ENCODE measurements at places on chromosomes 6 and 20.

DNA sequence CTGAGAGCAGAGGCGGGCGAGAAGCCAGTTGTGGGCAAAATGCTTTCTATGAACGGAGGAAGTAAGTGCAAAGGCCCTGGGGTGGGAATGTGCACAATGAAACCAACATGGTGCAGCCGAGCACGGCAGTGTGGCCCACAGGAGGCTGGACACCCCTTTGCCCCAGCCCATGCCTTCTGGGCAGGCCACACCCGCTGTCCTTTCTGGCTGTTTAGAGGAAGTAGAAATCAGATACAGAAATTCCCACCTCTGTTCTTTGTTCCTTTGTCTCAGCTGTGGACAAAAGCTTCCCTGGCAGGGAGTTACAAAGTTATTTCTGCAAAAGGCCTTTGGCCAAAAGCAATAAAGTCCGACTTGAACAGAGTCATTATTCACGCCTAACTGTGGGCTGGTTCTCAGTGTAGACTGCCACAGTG, 11.9 kb downstream of the SULF2 start:
- no peak for DNase-seq

- DNase-seq: no peak
These were observed 7.3 kb downstream of the STK38 start for GRCh38 chr6:36539814-36540568.

DNA sequence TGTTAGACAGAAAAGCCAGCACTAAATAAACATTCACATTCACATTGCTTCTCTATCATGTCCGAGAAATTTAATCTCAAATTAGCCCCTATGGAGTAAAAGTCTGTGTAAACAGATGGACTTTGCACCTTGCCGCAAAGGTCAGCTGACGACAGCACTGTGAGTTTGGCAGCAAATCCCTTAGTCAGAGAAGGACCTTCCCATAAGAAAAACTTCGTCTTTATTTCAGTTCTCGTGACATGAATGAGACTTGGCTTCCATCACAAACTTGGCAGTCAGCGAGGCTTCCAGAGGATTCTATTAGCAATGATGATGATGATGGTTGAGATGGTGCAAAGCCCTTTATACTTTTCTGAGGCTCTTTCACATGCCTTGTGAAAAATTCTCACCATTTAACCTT, 133.7 kb upstream of the IFNGR1 start:
- DNase-seq: no peak

DNA sequence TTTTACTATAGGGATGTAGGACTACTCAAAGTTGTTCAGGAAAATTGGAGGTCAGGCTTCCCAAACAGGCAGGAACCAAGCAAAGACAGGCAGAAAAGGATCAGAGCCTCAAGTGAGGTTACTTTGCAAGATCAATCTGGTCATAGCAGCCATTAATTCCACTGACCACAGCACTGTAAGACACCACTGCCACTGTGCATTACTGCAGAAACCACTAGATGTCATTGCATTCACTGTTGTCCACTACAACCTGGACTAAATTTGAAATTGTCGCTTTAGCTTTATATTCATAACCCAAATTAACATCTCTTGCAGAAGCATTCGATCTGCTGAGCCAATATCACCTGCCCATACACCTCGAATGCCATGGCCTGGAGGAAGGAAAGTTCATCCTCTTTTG, 126.9 kb upstream of the UFL1 start:
- DNase-seq: no peak

- DNase-seq: no peak
These were observed 113.8 kb downstream of the ARMC2 start for GRCh38 chr6:108961985-108962384.

DNA sequence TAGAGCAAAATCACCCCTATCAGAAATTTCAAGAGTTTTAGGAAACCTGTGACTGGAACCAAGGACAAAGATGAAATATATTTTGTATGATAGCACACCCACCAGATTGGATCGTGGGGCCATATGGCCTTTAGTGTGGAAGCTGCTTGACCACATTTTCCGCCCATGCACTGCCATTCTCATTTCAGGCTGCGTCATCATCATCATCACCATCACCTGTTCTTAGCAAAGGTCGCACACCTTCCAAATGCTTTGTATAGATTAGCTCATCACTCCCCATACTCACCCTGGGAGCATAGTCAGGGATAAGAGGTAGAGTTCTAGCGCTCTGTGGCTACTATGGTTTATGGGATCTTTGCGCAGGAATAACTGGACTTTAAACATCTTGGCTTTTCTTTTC, 185.7 kb downstream of the MTHFD1L start:
- no peak for DNase-seq

GRCh38 chr6:15501826-15502445, 160.9 kb downstream of the DTNBP1 start:
- no peak for DNase-seq

DNA sequence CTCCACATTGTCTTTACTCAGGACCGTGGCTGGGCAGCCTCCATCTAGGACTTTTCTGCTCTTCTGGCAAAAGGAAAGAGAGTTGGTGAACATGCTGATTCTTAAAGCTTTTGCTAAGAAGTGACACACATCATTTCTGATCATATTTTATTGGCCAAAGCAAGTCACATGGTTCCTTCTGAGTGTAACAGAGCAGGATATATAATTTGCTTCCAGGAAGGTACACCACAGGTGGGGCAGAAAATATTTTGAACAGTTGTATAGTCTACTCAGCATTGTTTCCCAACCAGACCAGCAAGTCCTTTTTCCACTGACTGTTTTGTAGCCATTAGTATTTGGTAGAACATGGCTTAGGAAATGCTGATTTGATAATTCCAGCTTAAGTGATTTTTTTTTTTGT, 73.5 kb downstream of the AKAP7 start:
- no peak for DNase-seq

- DNase-seq: no peak
These were observed 30.2 kb upstream of the MAN1A1 start for GRCh38 chr6:119379809-119380208.

DNA sequence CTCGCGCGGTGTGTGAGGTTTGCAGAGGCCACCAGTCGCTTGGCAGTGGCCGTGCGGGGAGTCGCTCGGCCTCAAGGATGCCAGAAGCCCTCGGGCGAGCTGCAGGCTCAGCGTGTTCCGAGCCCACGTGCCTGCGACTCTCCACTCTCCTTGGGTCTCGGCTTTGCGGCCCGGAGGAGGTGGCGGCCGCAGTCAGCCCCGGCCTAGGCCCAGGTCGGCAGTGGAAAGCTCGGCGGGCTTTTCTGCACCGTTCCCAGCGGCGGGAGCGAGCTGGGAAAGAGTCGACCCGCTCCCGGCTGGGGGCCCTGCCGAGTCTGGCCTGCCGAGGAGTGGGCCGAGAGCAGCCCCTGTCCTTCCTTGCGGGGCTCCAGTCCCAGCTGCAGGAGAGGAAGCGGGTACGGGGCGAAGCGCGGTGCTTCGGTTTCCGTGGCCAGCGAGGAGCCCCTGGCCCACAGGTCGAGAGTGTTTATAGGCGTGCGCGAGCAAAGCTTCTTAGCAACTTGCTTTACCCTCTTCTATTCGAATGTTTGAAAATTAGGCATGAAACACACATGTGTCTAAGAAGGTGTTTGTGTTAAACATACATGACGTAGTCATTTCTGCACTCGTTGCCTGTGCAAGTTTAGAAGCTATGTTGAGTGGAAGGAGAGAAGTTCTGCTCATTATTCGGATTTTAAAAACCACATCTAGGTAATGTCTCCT, 5.6 kb downstream of the FOXC1 start:
- no peak for DNase-seq

- DNase-seq: no peak
These were observed 133.5 kb downstream of the PLCB1 start for GRCh38 chr20:8265588-8265987.

DNA sequence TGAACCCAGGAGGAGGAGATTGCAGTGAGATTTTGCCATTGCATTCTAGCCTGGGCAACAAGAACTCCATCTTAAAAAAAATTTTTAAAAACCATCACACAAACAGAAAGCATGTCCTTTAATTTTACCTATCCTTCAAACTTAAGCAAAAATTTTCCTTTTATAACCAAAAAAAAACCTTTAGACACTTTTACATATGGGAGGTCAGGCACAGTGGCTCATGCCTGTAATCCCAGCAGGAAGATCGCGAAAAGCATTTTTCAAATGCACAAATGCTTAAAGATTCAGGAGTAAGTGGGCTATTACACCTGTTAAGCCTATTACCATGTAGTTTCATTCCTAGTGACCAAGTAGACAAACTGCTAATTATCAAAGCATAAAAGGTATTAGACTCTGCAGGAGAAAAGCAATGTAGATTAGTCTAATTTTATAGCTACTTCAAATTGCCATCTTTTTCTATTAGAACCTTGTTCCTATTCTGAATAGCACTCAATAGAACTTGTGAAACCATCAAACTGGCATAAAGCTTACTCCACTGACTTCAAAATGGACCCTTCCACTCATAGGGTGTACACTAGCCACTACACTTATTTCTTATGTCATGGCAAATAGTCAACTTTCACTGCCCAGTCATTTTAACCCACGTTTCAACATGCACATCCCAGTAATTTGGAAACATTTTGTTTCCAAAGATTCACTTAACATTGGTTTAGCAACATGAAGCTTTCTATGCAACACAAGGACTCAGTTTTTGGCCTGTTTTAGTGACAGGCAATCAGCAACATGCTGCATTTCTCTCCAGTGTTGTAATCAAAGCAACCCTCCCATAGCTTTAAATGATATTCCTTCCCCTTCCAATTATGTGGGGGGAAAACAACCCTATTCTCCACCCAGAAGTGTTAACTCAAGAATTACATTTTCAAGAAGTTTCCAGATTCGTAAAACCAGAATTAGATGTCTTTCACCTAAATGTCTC, 4.0 kb downstream of the EEF1A1 start:
- no peak for DNase-seq

- no peak for DNase-seq
These were observed 204.8 kb downstream of the THBS2 start for GRCh38 chr6:169048865-169049205.

- DNase-seq: no peak
These were observed 14.2 kb downstream of the ITCH start for GRCh38 chr20:34377072-34377847.

DNA sequence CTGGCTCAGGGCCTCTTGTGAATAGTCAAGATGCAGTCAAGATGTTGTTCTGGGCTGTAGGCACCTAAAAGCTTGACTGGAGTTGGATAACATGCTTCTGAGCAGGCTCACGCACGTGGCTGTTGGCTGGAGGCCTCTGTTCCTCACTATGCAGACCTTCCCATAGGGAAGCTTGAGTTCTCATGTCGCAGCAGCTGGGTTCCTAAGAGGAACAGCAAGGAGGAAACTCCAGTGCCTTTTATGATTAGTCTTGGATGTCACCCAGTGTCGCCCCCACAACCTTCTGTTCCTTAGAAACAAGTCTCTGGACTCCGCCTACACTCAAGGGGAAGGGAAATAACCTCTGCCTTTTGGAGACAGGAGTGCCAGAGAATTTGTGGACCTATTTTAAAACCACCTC, 210.7 kb downstream of the BCAS1 start:
- DNase-seq: no peak

GRCh38 chr6:169232507-169232931, 21.1 kb downstream of the THBS2 start:
- no peak for DNase-seq

- no peak for DNase-seq
These were observed 456.8 kb upstream of the CHD6 start for GRCh38 chr20:42074944-42075343.

Measured in stimulated activated CD4-positive, alpha-beta T cell treated with anti-CD3 and anti-CD28 coated beads, Interleukin-15, amount 100 ng/mL, for 1 hour (primary cell).